Activated gamma-delta T cell treated with Interleukin-2 at 50 U/mL for 16 hours (primary cell): ENCODE measurements at places on chromosomes 1 and 21.

- DNase-seq = no peak
Observed at GRCh38 chr1:101079341-101079740, 53.8 kb upstream of the DPH5 start.

DNA sequence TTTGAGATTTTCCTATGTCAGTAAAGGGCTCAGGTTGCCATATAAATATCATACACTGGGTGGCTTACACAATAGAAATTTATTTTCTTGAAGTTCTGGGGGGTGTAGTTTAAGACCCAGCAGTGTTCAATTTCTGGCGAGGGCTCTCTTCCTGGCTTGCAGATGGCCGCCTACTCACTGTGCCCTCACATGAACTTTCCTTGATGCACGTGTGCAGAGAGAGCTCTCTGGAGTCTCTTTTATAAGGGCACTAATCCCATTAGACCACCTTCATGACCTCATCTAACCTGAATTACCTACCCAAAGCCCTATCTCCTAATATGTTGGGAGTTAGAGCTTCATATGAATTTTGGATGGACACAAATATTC lies 21.1 kb downstream of the TMEM51 start:
- no peak for DNase-seq

- DNase-seq = no peak
Observed at GRCh38 chr21:15050568-15051377, 14.0 kb downstream of the NRIP1 start.

GRCh38 chr1:54804471-54805132 lies 3.5 kb upstream of the TTC22 start:
- DNase-seq = no peak

GRCh38 chr1:8477166-8477982 lies 159.5 kb downstream of the SLC45A1 start:
- DNase-seq = no peak

GRCh38 chr1:115671176-115671934 lies 29.6 kb downstream of the VANGL1 start:
- DNase-seq = no peak

DNA sequence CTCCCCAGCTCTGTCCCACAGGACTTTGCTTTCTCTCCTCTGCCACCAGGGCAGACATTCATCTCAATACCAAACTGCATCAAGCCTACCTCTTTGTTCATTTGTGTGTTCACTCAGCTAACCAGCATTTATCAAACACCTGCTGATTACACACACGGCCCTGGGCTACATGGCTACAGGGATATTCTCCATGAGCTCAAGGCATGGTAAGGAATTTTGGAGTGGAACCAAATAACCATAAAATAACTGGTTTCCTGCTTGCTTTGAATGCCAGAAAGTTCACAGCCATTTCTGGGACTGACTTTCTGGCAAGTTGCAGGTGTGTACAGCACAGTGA lies 54.6 kb downstream of the LDLRAD2 start:
- no peak for DNase-seq

- no peak for DNase-seq
Observed at GRCh38 chr21:15195768-15196167, 131.0 kb upstream of the NRIP1 start.

DNA sequence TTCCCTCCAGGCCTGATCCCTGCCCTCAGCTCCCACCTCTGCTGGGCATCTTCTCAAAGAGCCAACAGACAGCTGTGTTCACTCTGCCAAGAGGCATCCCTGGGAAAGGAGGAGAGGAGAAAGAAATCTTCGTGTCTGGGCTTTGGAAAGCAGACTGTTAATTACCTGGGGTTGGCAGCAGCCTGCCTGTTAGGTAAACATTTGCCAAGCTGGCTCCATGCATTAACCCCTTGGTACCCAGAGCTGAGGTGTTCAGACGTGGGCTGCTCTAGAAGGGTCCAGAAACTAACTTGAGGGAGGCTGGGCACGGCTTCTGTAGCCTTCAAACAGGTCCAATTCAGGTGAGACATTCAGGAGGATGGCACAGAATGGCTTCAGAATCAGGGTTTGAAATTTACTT lies 8.7 kb upstream of the EXTL1 start:
- DNase-seq = no peak

DNA sequence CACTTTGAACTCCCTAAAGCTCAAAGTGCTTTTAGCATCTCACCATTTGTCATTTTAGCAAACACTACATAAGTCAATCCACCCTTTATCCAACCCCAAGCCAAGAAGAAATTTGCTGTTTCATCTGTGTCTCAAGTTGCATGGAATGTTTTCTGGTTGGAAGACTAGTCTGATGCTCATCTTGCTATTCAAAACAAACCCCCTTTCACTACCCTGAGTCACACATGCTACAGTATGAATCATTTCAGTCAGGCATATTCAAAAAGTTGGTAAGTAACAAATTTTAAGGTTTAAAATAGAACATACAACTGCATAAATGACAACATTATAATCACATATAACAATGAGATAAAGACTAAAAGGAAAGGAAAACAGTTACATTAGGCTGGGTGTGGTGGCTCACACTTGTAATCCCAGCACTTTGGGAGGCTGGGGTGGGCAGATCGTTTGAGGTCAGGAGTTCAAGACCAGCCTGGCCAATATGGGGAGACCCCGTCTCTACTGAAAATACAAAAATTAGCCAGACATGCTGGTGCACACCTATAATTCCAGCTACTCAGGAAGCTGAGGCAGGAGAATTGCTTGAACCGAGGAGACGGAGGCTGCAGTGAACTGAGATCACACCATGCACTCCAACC lies 38.7 kb downstream of the DSTYK start:
- DNase-seq = no peak

DNA sequence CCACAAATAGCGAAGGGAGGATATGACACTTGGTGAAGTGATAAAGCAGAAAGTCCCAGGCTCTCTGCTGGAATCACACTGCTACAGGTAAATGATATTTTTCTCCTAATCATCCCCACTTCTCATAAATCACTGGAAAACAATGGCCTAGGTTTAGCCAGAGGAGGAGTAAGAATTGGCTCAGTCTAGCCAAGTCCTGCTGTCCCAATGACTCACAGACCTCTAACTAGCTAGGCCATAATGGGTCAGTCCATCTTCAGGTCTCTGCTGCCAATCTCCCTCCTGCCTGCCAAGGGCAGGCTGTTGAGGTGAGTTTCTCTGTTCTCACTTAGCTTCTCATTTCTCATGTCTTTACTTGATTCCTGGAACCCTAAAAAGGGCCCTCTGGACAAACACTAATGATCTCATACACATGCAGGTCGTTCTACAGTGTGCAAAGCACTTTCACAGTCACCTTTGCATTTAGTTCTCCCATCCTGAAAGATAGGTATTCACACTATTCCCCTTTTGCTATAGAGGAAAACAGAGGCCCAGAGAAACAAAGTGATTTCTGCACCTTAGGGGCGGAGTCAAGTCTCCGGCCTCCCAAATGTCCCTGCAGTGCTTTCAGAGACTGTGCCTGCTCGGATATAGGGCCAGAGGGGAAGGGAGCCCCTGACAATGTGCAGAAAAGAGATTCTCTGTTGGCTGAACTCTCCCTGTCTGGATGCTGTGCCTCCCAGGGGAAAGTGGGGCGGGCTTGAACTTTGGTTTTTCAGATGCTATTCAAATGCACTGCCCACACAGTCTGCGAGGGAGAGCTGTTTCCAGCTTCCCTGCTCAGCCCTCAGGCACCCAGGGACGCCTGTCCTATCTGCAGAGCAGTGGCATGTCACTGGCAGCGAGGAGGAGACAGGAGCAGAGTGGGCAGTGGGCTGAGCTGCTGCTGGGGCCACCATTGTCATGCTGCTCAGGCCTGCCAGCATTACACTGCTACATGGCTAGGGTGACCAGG lies 3.9 kb upstream of the CDK18 start:
- no peak for DNase-seq

DNA sequence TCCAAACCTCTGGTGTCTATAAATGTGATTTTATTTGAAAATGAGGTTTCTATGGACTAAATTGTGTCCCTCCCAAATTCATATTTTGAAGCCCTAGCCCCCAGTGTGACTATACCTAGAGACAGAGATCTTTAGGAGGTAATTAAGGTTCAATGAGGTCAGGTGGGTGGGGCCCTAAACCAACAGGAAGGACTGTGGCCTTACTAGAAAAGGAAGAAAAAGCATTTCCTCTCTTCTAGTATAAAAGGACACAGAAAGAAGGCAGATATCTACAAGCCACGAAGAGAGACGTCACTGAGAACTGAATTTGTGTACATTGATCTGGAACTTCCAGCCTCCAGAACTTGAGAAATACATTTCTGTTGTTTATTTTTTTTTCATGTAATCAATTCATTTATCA lies 123.1 kb upstream of the RUNX1 start:
- DNase-seq = no peak

DNA sequence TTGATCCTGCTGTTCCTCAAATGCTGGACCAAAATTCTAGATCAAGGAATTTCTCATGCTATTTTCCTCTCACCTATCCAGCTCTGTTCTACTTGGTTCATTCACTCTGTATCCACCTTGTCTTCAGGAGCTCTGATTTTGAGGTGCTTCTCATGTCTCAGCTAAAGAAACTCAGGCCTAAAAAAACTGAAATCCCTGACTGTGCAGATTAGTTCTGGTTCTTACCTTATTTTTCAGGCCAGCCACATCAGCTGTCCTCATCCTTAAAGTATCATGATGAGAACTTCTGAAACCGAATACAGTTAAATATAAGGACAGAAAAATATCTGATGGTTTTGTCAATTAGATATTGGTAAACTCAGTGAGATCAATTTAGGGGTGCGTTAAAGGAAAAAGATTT lies 27.8 kb upstream of the DR1 start:
- no peak for DNase-seq

DNA sequence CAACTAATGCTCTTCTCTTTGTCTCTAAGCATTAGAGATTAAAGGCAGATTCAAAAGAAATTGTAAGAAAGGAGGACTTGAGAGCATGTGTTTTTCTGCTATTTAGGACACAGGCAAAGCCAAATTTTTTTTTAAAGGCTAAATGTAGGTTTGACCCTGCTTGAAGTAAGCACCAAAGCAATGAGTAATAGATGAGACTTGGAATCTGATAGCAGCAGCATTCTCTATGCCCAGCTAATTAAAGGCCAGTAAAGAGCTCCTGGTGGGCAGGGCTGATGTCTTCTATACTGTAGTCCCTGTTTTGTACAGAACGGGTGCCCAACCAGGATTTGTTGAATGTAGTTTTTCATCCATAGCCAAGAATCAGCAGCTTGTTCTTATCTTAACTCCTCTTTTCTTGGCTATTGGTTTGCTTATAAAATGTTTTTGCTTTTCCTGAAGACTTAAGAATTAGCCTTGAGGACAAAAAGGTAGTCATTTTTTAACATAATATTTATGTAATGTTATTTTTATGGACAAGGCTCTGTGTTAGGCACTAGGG lies 179.6 kb downstream of the LMO4 start:
- no peak for DNase-seq

- DNase-seq = no peak
Observed at GRCh38 chr1:221718381-221719277, 23.3 kb downstream of the DUSP10 start.

GRCh38 chr1:3053366-3053980 lies 15.5 kb upstream of the PRDM16 start:
- DNase-seq = no peak

DNA sequence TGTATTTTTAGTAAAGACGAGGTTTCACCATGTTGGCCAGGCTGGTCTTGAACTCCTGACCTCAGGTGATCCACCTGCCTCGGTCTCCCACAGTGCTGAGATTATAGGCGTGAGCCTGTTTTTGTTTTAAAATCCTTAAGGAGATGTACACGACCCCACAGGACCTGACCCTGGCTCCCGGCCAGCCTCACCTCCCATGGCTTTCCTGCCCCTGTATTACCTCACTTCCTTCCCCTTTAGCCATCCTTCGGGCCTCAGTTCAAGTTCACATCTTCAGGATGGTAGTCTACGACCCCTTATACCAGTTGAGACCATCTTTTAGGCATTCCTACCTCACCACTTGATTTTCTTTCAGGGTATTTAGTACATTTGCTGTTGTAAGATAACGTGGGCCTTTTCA lies 36.3 kb downstream of the TCP10L start:
- DNase-seq = no peak

DNA sequence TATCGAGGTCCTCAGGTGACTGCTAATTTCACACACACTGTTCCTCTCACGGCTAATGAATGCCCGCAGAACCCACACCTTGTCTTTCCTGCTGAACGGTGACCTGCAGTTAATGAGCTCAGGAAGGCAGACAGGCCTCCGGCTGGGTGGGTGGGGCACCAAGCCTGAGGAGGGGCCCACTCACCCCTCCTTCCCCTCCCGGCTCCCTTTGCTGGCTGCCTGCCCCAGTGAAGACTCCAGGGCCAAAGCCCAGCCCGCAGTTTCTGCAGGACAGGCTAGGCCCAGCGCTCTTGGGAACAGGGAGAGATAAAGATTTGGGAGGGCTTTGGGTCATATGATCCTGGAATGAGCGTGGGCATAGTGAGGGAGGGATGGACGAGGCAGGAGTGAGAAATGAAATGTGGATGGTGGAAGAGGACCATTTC lies 26.4 kb downstream of the FOXO6 start:
- no peak for DNase-seq

DNA sequence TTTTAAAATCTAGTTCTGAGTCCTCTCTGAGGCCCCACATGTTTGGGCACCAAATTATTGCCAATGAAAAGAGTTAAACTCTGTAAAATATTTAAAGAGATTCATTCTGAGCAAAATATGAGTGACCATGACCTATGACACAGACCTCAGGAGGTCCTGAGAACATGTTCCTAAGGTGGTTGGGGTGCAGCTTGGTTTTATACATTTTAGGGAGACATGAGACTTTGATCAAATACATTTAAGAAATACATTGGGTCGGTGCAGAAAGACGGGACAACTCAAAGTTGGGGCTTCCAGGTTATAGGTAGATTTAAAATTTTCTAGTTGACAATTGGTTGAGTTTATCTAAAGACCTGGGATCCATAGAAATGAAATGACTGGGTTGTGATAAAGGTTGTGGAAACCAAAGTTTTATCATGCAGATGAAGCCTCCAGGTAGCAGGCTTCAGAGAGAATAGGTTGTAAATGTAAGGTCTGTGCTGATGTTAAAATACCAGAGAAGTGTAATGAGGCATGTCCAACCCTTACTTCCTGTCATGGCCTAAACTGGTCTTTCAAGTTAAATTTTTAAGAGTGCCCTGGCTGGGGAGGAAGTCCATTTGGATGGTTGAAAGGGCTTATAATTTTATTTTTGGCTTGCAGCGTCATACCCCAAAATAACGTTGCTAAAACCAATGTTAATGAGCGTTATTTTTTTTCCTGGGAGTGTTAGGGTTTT lies 274.9 kb downstream of the NUF2 start:
- no peak for DNase-seq

- no peak for DNase-seq
Observed at GRCh38 chr1:36880155-36881067, 153.9 kb downstream of the GRIK3 start.

GRCh38 chr1:218810306-218810705 lies 363.4 kb upstream of the LYPLAL1 start:
- no peak for DNase-seq
